M059J (cell line): ENCODE measurements at places on chromosomes 2 and 18. TPM values are rescaled to one million over a fixed set of nuclear protein-coding genes. Genes with fewer than 3 reads are reported as not detected.

- no peak for DNase-seq
These were observed 77.0 kb downstream of the ANTXR1 start for GRCh38 chr2:69089998-69090397.

GRCh38 chr2:84811839-84812431, 68.9 kb downstream of the TRABD2A start:
- DNase-seq, result no peak

DNA sequence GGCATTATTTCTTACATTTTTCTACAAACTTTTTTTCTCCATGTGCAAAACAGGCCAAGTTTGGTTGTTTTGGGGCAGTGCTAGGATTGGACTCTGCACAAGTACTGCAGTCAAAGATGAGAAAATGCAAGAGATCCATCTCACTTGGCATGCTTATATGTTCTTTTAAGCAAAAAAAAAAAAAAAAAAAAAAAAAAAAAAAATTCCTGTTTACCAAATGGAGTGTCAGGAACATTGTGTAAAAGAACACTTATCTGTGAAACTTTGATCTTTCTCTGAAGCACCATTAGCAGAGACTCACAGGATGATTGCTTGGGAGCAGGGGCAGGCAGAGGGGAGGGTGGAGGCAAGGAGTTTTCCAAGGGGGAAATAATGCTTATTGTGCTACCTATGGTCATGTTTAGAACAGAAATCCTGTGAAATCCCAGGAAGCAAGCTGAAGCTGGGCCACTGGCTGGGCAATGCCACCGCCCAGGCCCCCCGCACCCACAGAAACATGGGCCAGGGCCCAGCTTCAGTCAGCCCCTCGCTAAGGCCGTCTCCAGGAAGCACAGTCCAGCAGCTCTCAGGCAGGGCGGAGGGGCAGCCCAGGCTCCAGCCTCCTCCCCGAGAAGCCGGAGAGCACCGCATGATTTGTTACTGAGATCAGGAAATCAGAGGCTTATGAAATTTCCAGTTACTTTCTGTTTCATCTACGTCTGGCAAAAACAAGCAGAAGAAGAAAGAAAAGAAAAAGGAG, 229.4 kb downstream of the ZNF516 start:
- no peak for DNase-seq

DNA sequence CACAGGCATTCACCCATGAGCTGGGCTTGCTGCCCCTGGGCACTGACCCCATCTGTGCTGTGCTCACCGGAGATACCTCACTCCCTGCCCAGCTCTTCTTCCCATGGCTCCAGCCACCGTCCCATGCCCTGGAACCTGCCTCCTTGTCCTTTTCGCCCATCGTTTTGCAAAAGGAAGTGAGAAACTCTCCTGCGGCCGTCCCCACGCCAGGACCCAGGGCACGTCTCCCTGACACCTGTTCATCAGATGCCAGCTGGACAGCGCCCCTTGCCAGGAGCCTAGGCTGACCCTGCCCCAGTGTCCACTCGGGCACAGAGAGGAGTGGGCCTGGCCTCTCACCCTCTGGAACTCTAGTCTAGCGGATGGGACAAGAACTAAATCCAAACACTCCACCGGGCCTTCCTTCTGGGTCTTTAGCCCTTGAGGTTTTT, 238.6 kb downstream of the SEPTIN10 start:
- no peak for DNase-seq

DNA sequence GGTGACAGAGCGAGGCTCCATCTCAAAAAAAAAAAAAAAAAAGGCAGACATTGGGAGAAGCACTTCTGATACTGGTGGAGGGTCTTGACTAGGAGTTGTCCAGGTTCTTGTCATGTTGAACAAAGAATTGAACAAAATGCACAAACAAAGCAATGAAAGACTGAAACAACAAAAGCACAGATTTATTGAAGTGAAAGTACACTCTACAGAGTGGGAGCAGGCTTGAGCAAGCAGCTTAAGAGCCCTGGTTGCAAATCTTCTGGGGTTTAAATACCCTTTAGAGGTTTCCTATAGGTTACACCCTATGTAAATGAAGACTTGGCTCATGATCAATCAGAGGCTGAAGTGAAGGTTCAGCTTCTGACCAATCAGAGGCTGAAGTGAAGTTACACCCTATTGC, 6.4 kb upstream of the SS18 start:
- DNase-seq, result no peak

DNA sequence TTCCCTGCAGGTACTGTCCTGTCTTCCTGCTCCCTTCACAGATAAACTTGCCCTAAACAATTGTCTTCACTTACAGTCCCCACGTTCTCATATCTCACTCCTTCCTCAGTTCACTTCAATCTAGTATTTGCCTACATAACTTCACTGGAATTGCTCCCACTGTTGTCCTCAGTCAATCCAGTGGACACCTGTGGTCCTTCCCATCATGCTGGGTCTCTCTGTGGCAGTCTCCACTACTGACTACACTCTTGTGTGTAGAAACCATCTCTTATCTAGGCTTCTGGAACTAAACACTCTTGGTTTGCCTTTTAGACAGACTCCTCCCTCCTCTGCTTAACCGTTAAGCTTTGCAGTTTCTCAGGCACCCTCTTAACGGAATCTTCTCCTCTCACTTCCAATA, 58.8 kb downstream of the COPS8 start:
- no peak for DNase-seq

GRCh38 chr2:112688086-112688880, 32.5 kb upstream of the NT5DC4 start:
- peak; percentile 55 for DNase-seq

- peak; percentile 3 for DNase-seq
These were observed 64.5 kb downstream of the BAZ2B start for GRCh38 chr2:159551806-159552205.

DNA sequence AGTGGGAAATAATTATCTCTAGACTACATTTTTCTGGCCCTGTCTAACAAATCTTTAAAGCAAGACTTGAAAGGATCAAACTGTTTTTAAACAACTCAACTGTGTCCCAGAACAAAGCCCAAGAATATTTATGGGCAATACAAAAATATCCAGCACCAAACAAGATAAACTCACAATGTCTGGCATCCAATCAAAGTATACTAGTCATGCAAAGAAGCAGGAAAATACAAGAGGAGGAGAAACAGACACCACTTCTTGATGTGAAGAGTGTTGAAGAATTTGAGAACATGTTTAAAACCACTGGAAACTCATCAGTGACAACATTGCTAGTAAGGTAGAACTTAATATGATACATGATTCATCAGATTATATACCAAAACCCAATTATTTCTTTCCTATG, 66.1 kb upstream of the CDC42EP3 start:
- no peak for DNase-seq

GRCh38 chr18:34709750-34710441, at the start of gene DTNA:
Gene DTNA (plus strand): TSS chr18:34710298. CDS start chr18:34755977, 45,679 bp downstream.
- peak; percentile 93 for DNase-seq

DNA sequence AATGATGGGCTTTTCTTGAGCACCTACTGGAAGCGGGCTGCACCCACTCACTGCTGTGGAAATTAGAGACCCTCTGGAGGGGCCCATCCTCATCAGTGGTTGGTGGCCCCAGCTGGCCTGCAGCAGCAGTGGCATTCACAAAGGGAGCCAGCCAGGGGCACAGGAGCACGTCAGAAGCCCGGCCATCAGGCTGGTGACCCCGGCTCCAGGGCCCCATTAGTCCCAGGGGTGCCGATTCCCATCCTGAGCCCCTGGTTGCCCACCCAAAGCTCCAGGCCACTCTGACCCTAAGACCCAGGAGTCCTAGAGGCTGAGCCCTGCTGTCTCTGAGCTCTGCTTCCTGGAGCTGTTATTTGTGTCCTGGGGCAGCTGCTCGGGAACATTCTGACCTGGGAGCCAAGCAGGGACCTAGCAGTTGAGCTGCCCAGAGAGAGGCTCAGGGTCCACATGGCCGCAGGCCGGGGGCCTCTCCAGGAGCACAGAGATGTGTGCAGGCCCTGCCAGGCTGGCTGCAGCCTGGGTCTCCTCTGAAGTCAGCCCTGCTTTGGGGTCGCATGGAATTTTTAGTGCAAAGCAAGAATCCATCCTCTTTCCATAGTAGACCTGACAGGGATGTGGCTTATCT, 207.2 kb downstream of the KLHL29 start:
- DNase-seq, result no peak

- DNase-seq, result no peak
These were observed 83.8 kb downstream of the AGAP1 start for GRCh38 chr2:235577404-235578330.

- no peak for DNase-seq
These were observed 12.5 kb upstream of the TFPI start for GRCh38 chr2:187566712-187567111.

- no peak for DNase-seq
These were observed 45.4 kb downstream of the EML6 start for GRCh38 chr2:54768772-54769428.

DNA sequence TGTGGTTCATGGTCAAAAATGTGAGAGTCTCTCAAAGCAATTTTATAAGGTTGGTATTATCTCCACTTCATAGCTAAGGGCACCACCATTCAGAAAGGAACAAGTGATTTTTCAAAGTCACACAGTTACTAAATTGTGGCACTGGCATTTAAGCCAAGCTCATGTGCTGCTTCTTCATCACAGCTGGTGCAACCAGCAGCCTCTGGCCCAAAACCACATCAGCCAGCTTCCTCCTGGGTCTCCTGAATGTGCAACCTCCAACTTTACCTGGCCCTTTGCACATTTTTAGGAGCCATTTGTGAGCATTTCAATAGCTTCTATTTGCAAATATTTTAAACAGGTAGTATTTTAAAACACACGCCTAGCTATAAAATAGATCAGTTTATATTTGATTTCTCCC, 293.7 kb downstream of the BCL11A start:
- DNase-seq, result no peak

DNA sequence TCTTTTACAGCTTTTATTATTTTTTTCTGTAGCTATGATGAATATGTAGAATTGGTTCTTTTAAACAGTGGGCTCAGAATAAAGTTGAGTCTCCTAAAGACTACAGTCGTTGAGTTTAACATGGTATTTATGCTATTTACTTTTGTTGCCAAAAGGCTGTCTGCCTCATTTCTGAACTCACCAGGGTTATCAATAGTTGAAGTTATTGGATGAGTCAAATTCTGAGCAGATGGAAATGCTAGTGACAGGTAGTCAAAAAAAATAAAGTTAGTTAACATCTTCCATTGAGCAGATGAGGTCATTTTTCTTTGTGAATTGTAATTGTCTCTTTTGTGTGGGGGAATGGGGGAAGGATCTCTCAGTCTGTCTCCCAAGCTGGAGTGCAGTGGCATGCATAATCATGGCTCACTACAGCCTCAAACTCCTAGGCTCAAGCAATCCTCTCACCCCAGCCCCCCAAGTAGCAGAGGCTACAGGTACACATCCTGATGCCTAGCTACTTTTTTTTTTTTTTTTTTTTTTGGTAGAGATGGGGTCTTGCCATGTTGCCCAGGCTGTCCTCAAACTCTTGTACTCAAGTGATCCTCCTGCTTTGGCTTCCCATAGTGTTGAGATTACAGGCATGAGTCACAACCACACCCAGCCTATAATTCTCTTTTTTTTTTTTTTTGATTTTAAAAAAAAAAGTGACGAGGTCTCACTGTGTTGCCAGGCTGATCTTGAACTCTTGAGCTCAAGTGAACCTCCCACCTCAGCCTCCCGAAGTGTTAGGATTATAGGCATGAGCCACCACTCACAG, 8.9 kb downstream of the PAPOLG start:
- DNase-seq, result peak; percentile 31

DNA sequence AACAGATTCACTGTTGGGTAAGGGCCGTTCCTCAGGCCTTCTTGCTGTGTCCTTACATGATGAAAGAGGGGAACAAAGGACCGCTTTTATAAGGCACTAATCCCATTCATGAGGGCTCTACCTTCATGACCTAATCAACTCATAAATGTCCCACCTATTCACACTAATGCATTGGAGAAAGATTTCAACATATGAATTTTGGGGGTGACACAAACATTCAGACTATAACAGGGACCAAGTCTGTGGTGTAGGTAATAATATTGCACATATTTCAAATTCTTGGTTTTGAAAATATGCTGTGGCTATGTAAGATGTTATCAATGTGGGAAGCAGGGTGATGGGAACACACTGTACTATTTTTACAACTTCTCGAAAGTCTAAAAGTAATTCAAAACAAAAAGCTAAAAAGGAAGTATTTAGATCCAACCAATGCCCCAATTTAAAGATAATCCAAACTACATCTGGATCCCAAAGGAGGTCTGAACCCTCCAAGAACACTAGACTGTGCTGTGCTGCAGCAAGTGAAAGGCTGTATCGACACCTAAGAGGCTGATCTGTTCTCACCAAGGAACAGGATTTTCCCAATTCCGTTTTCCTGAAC, 82.4 kb upstream of the TGIF1 start:
- peak; percentile 79 for DNase-seq

GRCh38 chr2:52597346-52597745, 1170.3 kb upstream of the CHAC2 start:
- DNase-seq, result no peak

- no peak for DNase-seq
These were observed 104.7 kb upstream of the STPG4 start for GRCh38 chr2:47259829-47260228.

DNA sequence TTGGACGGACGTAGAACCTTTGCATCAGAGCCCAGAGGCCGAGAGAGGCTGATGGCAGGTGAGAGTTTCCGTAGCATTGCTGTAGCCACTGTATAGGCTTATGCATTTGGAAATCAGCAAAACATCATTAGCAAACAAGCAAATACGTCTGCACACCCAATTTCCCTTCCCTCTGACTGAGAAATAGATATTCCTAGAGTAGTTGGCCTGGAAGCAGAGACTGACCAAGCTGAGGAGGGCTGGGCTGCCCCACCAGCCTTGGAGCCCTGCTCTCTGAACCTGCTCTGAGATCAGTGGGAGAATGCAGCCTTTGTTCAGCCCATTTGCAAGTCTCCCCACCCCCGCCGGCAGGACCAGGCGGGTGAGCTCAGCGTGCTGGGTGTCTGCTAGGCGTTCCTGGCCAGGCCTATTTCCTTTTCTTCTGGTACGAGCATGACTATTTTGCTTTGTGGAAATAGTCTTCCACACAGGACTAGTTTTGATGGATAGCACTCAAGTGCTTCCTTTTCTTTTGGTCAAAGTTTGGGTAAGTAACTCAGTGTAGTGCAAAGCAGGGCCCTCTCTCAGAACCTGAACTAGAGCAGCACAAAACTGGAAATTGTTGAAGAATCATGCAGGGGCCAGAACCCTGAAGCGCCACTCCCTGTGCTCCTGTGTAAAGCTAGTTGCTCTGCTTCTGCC, 21.9 kb upstream of the RNF149 start:
- DNase-seq, result no peak

Gene ONECUT2
- 1.2 and 1.5 TPM in 2 replicates for total RNA-seq

Gene CCDC85A
- 10.2 and 23.3 TPM in 2 replicates for total RNA-seq

Gene PSMA8
- total RNA-seq, result 0.15 TPM in 1 of 2 replicates, not detected in the other

Gene CROCC2
- total RNA-seq, result not detected in 2 replicates

Gene CRYBA2
- 0.17 TPM in 1 of 2 replicates, not detected in the other for total RNA-seq

Gene ATP5F1A
- total RNA-seq, result 526 and 639 TPM in 2 replicates

Gene FOXD4L1
- total RNA-seq, result 0.07 TPM in 1 of 2 replicates, not detected in the other

Gene TMEM200C
- total RNA-seq, result 0.17 and 0.54 TPM in 2 replicates

Gene ZNF385B
- 2.4 TPM in 1 of 2 replicates, not detected in the other for total RNA-seq

Gene NTSR2
- total RNA-seq, result 0.12 TPM in 1 of 2 replicates, not detected in the other

Gene REG1B
- not detected in 2 replicates for total RNA-seq
